ENCODE measurements at places on chromosomes 1 and 21.

DNA sequence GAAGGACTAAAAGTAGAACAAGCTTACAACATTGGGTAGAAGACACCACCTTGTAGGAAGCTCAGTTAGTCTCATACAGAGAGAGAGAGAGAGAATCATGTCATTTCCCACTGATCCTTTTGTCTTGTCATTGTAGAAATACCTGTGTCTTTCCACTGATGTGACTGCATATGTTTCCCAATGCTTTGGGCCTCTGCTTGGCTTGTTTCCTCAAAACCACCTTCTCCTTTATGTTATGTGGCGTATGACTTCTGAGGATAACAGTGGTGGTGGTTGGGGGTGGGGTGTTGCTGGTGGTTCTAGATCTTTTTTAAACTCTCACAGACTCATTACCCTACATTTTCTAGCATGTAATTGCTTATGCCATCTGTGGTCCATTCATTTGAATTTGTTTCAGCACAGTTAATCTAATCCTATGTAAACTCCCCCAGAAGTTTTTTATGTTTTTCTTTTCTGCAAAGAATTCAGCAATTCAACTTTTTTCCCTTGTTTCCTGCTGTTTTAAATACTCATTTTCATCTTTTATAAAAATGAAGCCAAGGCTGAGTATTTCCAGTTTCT, 9.3 kb downstream of the RGL1 start:
- DNase-seq: peak; percentile 64

DNA sequence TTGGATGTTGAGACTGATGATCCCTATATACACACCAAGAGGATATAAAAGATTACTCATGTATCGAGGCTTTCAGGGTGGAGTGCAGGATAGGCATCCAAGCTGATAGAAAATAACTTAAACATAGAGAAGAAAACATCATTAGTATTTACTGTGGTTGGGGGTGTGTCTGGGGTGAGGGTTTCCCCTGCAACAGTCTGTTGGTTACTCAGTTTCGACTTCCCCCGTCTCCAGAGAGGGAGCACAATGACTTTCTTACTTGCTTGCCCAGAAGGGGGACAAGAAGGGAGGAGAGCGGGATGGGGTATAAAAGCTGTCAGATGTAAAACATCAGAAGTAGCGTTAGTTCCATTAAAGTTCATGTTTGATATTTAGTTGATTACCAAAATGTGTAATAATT, 717.4 kb upstream of the ZP4 start:
- DNase-seq: no peak

DNA sequence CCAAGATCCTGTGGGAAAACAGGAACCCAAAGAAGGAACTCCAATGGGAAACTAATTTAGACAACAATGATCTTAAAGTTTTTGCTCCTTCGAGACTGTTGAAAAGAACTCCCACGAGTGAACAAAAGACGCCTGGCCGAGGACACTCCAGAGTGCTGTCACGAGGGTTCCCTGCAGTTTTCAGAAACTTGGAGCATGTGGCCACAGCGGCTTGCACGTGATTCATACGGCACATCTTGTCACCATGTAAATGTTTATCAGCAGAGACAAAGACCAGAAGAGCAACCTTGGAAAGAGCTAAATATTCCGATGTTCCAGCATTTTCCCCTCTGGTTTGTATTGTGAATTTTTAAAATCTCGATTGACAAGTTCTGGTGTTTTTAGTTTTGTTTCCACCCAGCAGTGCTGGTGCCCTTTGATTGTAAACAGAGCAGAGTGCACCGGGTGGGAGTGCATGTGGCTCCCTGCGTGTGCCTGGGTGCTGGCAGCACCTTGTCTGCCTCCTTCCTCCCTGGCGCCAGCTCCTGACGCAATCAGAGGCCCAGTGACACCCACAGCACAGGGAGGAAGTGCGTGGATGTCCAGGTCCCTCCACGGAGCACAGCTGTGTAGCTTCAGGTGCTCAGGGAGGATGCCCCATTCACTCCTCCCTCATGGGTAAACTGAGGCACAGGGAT, 23.0 kb downstream of the LRRC3 start:
- no peak for DNase-seq

DNA sequence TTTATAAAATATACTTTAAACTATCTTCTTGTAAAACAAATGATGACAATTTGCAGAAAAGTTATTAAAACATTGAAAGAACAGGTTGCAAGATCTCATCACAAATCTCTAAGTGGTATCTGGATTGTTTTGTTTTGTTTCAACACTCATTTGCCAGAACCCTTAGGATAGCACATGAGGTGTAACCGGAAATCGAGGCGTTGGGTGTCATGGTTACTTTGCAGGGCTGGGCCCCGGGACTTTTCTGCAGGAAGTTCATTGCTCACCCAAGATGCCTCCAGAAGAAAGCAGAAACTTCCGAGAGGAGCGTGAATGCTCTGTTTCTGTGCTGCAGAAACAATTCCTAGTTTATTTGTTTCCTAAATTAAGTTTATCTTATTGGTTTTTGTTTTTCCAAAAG, 2.5 kb downstream of the DISC1 start:
- DNase-seq: no peak

DNA sequence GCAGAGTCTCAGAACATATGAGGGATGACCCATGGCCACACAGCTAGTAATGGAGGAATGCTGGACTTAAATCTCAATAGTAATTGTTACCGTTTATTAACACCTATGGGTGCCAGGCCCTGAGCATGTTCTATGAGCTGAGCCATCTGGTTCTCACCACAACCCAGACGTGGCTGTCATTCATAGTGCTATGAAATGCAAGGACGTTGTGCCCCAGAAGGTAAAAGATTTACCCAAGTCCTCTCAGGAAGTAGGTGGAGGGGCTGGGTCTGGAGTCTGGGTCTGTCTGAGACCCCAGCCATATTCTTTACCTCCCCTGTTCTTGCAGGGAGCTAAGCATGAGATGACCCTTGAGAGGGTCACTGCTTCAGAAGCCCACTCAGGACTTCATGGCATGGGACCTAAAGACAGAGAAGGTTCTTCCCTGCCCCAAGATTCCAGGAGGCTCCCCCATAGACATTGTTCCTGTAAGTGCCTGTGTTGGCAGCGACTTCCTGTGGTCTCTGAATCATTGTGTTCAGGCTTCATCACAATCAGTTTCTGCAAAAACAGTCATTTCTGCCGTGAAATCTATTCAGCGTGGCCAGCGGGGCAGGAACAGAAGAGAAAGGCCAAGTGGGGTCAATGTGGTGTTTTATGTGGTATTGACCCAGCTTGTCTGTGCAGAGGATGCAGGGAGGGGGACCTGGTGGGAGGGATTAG, 475.4 kb downstream of the PTPRU start:
- DNase-seq: peak; percentile 6

- DNase-seq: no peak
Observed at GRCh38 chr21:46461909-46462308, 3.2 kb downstream of the DIP2A start.

- DNase-seq: no peak
Observed at GRCh38 chr21:45250914-45251634, 36.6 kb downstream of the POFUT2 start.

GRCh38 chr1:25461849-25462248, 31.2 kb downstream of the MACO1 start:
- DNase-seq: no peak

GRCh38 chr21:39098696-39099200, 84.5 kb downstream of the PSMG1 start:
- peak; percentile 81 for DNase-seq

DNA sequence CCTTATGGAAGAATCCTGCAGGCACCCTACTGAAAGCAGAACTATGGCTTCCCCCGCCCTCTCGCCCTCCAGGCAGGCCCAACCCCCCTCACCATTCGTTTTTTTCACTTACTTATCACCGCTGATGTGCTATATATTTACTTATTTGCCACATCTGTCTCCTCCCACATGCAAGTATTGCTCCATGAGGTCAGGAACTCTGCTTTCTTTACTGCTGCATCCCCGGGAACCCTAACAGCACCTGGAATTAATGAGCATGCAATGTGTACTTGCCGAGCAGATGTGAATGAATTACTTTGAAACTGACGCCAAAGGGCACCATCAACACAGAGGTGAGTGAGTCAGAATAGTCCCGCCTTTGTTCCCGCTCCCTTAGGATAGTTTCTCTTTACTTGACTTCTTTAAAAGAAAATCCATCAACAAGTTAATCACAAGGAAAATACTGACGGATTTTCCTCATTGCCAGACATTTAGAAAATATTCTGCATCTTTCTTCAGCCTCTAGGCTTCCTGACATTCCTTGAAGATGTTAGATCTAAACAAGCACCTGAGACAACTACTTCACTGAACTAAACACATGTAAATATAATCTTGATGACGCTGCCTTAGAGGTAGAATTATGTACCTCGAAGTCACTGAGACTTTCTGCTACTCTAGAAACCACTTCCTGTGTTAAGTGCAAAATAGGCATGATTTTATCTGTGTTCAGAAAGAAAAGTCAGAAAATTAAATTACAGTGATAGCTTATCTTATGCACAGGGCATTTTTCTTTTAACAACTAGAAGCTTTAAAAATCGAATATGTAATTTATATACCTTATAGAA, 17.5 kb upstream of the RAB4A start:
- DNase-seq: peak; percentile 99

GRCh38 chr21:30689822-30690221, 28.8 kb downstream of the KRTAP21-3 start:
- DNase-seq: no peak

- no peak for DNase-seq
Observed at GRCh38 chr1:63363014-63363413, 4.4 kb upstream of the ALG6 start.

GRCh38 chr21:46188226-46189212, 4.3 kb upstream of the SPATC1L start:
- DNase-seq: no peak

DNA sequence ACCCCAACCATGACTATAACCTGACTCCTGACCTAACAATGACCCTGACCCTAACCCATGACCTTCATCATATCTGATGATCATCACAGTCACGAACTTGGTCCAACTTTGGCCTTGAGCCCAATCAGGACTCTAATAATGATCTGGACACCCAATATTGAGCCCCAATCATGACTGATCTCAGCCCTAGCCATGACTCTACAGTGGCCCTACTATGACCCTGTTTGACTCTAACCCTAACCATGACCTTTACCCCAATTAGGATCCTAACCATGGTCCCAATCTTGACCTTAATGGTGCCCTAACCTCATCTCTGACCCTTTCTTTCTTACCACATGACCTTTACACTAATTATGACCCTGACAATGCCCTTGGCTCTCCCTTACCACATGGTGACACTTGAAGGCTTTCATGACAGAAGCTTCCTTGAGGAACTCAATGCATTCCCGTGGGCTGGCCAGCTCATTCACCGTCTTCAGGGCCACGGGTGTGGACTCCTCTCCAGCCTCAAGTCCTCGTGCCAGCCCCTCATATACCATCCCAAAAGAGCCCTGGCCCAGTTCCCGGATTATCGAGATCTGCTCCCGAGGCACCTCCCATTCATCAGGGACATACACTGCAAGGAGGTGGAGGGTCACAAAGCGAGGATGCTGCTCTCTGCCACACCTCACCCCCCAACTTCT, 16.2 kb downstream of the INSRR start:
- DNase-seq: no peak

- DNase-seq: no peak
Observed at GRCh38 chr1:23103001-23103889, 65.4 kb downstream of the LUZP1 start.

DNA sequence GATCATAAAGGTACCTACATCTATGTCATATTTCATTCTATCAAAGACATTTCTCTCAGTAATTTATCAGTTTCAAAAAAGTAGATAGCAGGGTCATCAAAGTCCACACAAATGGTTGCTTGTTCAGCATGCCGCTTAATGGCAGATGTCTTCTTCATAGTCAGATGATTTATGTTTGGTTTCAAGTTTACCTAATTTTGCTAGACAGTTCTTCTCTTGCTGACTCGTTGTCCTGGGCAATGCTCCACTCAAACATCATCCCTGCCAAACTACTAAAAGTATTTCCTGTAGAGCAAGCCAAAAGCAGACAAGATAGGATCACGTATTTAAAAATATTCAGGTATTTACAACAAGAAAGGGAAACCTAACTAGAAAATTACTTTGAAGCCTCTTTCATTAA, 13.6 kb downstream of the NUP210L start:
- no peak for DNase-seq

- DNase-seq: no peak
Observed at GRCh38 chr1:165419839-165420238, 25.1 kb downstream of the RXRG start.

- no peak for DNase-seq
Observed at GRCh38 chr1:235571482-235571881, 67.2 kb upstream of the B3GALNT2 start.

DNA sequence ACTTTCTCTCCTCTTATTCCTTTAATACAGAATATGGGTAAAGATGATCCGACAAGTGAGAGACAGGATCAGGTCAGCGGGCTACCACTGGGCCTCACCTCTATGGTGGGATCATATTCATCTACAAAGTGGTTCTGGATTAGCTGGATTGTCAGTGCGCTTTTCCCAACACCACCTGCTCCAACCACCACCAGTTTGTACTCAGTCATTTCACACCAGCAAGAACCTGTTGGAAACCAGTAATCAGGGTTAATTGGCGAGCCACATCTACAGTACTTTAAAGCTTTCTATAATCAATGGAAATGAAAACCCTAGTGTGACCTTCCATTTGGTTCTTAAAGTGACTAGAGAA, 643 bp downstream of the NRAS start:
- peak; percentile 19 for DNase-seq

DNA sequence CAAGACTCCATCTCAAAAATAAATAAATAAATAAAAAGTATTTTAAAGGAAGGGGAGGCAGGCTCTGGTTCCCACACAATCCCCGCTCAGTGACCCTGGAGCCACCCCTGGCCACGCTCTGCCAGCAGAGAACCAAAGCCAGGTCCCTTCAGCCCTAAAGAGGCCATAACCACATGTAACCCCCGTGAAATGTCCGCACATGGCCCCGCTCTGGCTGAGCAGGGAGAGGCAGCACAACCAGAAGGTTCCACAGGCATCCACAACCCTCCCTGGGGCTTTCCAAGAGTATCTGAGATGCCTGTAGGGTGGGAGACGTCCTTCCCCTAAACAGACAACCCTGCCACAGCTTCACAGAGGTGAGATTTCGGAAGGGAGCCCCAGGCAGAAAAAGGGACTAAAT, 1.4 kb upstream of the ARF1 start:
- DNase-seq: no peak

Data from NCI-H69 (cell line).